Esophagus (tissue), 2 donors: ENCODE measurements at places on chromosomes 16 and 17. TPM values are rescaled to one million over a fixed set of nuclear protein-coding genes. Genes with fewer than 3 reads are reported as not detected.

The TAC4 gene
- not detected for polyA plus RNA-seq

The ATAD5 gene
- polyA plus RNA-seq = 1.1 TPM

The SLC5A2 gene
- polyA plus RNA-seq = 1.3 TPM

The PAQR4 gene
- polyA plus RNA-seq = 18.8 TPM

The MYOCD gene
- 1.2 TPM for polyA plus RNA-seq

The SSTR5 gene
- polyA plus RNA-seq = 0.05 TPM

The MYH11 gene
- polyA plus RNA-seq = 421 TPM

The BICDL2 gene
- 144 TPM for polyA plus RNA-seq

The KRT33A gene
- polyA plus RNA-seq = 0.69 TPM

The MYH1 gene
- 0.01 TPM for polyA plus RNA-seq

The ZG16B gene
- 1.1 TPM for polyA plus RNA-seq

The ACLY gene
- 27.1 TPM for polyA plus RNA-seq
